ENCODE measurements at places on chromosomes 4 and X.

- no peak for DNase-seq
Observed at GRCh38 chr4:68216501-68216900, 29.0 kb downstream of the TMPRSS11B start.

DNA sequence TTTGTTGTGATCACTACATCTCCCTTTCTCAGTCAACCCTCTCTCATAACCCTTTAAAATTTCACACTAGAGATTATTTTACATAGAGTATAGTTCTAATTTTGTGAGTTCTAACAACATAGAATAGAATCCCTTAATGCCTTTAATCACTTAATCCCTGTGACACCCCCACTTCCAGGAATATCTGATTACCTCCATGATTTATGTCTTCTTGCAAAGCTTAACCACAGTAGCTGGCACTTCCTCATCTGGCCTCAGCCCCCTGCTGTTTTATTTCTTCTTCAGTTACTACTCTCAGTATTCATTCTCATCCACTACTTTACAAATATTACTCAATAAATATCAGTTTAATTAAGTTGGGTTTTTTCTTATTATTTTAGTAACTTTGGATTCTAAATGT, 340.9 kb downstream of the CENPC start:
- DNase-seq, result no peak

GRCh38 chr4:154231806-154232478, 259.7 kb downstream of the DCHS2 start:
- no peak for DNase-seq

GRCh38 chr4:138835832-138836533, 179.6 kb upstream of the NOCT start:
- DNase-seq, result no peak

DNA sequence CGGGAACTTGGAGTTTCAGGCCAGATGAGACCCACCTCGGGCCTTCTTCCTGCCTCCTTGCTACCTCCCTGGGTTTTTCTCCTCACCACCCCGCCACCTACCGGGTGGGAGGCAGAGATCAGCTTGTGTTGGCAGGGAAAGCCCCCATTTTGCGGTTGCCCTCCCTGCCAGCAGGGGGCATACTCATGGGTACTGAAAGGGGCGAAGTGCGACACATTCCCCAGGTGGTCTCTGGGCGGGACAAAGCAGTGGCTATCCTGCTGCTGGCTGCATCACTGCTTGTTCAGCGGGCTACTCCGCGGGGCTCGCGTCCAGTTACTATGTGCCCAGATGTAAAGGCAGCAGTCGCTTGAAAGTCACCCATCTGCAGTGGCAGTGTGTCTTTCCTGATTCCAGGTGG, 330.3 kb downstream of the PDHA2 start:
- no peak for DNase-seq

DNA sequence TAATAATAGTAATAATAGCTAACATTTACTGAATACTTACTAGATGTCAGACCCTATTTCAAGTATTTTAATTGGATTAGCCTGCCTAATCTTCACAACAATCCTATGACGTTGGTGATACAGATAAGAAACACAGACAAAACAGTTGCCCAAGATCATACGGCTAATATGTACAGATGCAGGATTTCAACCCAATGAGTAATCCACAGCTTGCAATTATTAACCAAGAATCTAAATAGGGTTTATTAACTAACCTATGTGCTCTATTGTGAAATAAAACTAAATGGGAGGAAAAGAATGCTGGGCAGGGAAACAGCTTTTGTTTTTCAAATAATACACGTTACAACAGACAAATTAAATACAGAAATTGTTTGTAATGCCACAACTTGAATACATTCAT, 23.4 kb downstream of the FBXO8 start:
- DNase-seq, result no peak

GRCh38 chrX:66638591-66639500, at the start of gene EDA2R:
Gene EDA2R, minus strand, starts transcription at chrX:66639078. Its CDS starts 23,058 bp downstream, at chrX:66616020.
- DNase-seq, result no peak

GRCh38 chrX:12949205-12949926, 25.5 kb upstream of the TMSB4X start:
- no peak for DNase-seq

DNA sequence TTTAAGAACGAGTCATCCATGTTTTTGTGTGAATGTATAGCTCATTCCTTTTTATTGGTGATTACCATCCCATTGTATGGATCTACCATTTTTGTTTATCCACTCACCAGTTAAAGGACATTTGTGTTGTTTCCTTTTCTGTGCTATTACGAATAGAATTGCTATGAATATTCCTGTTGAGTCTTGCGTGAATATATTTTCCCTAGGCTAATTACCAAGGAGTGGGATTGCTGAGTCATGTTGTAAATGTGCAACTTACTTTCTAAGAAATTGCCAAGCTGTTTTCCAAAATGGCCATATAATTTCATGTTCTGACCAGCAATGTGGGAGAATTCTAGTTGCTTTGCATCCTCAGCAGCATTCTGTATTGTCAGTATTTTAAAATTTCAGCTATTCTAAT, 51.3 kb downstream of the YIPF6 start:
- no peak for DNase-seq

GRCh38 chr4:175871774-175872405, 59.8 kb upstream of the GPM6A start:
- DNase-seq, result no peak

DNA sequence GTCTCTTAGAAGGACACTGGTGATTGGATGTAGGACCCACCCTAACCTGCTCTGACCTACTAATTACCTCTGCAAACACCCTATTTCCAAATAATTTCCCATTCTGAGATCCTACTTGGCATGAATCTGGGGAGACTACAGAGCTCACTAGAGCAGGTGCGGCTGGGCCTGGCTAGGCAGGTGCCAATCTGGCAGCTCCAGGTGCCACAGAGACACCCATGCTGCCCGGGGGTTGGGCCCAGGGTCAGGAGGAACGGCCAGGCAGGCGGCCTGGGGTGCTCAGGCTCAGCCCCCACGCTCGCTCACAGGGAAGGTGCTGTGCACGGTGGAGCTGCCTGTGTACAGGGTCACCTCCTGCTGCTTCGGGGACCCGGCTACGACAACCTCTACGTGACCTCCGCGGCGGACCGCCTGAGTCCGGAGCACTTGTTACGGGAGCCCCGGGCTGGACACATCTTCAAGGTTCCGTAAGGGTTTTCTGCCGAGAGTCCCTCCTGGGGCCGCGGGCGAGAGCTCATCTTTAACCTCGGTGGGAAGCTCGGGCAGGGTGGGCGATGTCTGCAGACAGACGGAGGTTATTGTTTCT, 26.5 kb upstream of the PLCXD1 start:
- DNase-seq, result no peak

GRCh38 chr4:38717604-38718003, 53.6 kb downstream of the KLF3 start:
- DNase-seq, result no peak

- DNase-seq, result no peak
Observed at GRCh38 chr4:27666943-27667342, 806.3 kb downstream of the STIM2 start.

- DNase-seq, result no peak
Observed at GRCh38 chrX:40423299-40423698, 157.5 kb upstream of the ATP6AP2 start.

DNA sequence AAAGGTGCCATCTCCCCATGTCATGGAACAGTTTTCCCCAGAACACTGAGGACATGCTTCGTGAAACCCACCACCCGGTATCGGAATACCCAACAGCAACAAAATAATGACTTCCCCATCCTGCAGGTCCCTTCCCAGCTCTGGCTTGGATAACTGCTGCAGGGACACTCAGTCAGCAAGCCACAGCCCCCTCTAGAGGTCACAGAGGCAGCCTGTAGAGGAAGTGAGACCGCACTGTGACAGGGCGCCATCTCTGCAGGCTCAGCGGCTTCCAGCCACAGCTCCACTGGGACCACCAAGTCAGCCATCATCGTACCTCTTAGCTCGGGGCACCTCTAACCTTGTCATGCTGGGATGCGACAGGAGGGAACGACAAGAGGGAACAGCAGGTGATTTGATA, 315.9 kb downstream of the LDB2 start:
- DNase-seq, result no peak

- no peak for DNase-seq
Observed at GRCh38 chr4:99856166-99856565, 38.1 kb downstream of the LAMTOR3 start.

GRCh38 chr4:110869862-110870572, 247.1 kb upstream of the PITX2 start:
- DNase-seq, result no peak

- no peak for DNase-seq
Observed at GRCh38 chr4:1255151-1255550, 6.2 kb upstream of the CTBP1 start.

GRCh38 chrX:70664726-70665125, 220.1 kb downstream of the DLG3 start:
- no peak for DNase-seq

DNA sequence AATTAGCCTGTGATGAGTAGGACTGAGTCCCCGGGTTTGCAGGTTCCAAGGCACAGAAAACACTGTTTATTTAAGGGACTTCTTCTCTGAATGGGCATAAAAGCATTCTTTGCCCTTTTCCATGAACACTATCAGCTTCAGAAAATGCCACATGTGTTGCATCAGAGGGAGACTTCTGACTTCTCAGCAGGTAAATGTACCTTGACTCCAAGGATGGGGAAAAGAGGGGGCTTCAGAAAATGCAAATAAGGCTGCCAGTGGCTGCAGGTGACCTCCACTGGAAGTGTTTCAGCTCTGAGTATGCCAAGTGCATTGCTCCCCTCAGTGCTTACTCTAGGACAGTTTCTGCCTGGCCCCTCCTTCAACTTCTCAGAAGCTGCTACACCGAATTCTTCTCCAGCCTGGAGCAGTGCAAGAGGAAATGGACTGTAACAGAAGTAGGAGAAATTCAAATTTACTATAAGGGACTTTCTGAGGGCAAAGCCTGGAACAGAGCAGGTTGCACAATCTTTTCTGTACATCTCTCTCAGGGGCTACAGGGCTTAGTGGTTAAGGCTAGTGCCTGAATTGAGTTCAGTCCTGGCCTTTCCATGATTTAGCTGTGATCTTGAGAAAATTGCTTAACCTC, 233.2 kb downstream of the PTTG2 start:
- no peak for DNase-seq

GRCh38 chrX:118355225-118355920, 9.5 kb downstream of the WDR44 start:
- DNase-seq, result no peak

- no peak for DNase-seq
Observed at GRCh38 chr4:151760002-151760401, 805 bp downstream of the GATB start.

GRCh38 chr4:15702941-15703403, at the start of gene BST1:
Gene BST1, plus strand, starts transcription at chr4:15703065. Its CDS starts 80 bp downstream, at chr4:15703145.
- DNase-seq, result peak; percentile 15

DNA sequence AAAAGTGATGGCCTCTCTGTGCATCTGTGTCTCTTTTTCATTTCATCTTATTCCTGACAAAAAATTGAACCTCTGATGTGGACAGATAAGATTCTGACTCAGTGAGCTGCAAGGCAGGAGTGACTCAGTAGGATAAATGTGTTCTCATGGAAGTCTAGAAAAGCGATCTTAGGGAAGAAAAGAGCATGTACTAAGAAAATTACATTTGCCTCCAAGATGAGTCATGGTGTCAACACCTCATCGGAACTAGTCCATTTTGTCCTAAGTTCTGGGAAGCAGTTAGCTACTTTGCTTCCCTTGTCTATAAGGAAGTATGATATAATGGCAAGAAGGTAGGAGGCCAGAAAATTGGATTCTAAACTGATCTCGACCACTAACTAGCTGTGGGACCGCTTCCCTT, 83.5 kb upstream of the AFF2 start:
- no peak for DNase-seq

GRCh38 chr4:99633772-99634171, 23.9 kb downstream of the C4orf54 start:
- DNase-seq, result no peak

DNA sequence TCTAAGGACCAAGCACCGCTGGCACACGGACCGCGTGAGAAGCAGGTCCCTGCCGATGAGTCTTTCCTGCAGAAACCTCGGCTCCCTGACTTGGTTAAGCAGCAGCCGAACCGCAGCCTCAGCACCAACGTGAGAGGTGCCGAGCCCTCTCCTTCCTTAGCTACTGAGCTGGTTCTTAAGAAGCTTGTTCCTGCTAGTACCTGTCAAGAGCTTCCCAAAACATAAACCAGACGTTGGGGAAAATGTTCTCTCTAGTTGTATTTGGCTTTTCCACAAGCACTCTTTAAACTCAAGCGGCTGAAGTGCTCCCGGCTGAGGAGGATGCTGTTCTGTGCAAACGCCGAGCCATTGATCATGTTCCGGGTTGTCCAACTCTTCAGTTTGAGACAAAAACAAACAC, 29.3 kb upstream of the TLR3 start:
- no peak for DNase-seq

DNA sequence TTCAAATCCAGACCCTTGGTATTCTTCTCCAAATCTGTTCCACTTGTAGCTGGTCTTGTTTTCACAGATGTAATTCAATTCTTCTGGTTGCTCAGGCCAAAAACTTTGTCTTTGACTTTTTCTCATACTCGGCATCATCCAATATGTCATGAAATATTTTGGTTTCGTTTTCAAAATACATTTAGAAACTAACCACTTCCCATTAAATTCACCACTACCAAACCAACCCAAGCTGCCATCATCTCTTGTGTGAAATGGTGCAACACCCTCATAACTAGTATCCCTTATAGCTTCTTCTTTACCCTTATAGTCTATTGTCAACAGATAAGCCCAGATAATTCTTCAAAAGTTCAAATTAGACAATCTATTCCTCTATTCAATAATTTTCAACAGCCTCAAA, 192.1 kb downstream of the PRR32 start:
- no peak for DNase-seq

GRCh38 chr4:22462688-22463087, 53.2 kb downstream of the ADGRA3 start:
- no peak for DNase-seq

DNA sequence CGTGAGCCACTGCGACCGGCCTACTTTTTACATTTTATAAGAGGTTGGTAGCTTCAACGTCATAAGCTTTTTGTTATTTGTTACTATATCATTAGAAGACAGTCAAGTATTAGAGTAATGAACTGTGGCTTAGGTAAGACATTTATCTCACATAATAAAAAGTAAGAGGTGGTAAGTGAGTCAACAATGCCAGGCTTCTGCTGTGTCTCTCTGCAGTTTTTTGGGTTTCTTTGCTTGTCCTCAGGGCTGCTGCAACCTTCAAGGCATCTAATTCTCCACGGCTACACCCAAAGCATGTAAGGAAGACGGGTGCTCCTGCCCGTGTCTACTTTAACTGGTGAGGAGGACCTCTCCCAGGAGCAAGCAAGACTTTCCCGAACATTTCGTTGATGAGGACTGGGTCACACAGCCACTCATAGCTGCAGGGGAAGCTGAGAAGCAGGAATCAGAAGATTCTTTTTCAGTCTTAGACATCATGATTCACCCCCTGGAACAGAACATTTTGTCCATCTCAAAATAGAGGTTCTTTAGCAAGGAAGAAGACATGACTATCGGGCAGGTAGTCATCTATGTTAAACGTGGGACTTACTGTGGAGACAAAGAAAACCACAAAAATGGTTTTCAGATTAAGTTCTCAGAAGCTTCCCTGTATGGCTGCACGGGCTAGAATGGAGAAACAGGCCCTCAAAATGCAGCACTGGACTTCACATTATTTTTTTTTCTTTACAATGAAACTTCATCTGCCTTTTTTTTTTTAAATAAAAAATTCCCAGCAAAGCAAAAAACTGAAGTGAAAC, 13.0 kb upstream of the RHOH start:
- DNase-seq, result no peak

GRCh38 chr4:155972098-155972497, 18.4 kb upstream of the CTSO start:
- no peak for DNase-seq
